ENCODE measurements at places on chromosomes 1 and 21. TPM values are rescaled to one million over a fixed set of nuclear protein-coding genes. Genes with fewer than 3 reads are reported as not detected.

DNA sequence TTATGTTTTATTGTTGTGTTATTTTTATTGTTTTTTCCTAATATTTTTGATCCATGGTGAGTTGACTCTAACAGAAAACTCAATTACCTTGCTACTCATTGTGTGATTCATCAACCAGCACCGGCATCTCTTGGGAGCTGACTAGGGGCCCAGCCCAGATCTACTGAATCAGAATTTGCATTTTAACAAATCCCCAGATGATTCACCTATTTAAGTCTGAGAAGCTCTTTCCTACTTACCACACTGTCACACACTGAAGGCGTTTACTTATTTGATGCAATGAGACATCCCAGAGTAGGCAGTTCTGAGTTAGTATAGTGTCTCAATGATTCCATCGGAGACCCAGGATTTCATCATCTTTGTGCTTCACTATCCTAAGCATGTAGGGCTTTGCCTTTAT lies 416.6 kb downstream of the RWDD3 start:
- no peak for DNase-seq

- DNase-seq = peak; percentile 60
Measured at GRCh38 chr1:8540261-8540941, 222.5 kb downstream of the SLC45A1 start.

DNA sequence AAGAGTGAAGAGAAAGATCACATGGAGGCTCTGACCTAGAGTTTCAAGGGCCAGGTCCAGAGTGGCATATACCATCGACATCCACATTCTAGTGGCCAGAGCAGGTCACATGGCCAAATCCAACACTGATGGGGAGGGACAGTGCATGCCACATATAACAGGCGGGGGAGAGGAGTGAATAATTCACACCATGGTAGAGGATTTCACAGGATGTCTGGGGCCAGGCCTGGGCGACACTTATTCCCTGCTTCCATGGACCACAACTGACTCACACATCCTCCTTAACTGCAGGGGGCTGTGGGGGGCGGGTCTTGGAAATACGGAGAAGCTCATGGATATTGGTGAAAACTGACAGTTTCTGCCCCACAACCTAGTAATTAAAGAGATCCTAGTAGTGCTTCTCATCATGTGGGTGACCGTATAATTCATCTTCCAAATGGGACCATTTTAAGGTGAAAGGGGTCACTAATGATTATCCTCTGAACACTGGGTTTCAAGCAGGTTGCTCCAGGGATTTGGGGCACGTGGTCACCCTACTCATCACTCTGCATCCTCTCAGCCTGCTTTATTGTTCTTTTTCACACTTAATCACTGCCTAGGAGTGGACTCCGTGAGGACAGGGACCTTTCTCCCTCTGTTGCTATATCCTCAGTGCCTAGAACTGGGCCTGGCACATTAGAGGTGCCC lies 44.0 kb downstream of the IGSF21 start:
- DNase-seq = no peak

- no peak for DNase-seq
Measured at GRCh38 chr1:241837901-241838300, 10.1 kb upstream of the EXO1 start.

- no peak for DNase-seq
Measured at GRCh38 chr1:86137436-86137835, 19.1 kb downstream of the COL24A1 start.

DNA sequence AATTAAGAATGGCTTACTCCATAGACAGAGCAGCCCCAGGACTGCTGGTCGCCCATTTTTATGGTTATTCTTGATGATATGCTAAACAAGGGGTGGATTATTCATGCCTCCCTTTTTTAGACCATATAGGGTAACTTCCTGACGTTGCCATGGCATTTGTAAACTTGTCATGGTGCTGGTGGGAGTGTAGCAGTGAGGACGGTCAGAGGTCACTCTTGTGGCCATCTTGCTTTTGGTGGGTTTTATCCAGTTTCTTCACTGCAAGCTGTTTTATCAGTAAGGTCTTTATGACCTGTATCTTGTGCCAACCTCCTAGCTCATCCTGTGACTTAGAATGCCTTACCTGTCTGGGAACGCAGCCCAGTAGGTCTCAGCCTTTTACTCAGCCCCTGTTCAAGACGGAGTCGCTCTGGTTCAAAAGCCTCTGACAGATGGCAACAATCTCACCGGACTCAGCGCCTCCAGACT lies 5.2 kb upstream of the AGPAT3 start:
- DNase-seq = no peak

- DNase-seq = no peak
Measured at GRCh38 chr1:69947837-69948236, 257.5 kb downstream of the LRRC40 start.

- no peak for DNase-seq
Measured at GRCh38 chr1:186799689-186800054, 29.1 kb upstream of the PLA2G4A start.

- no peak for DNase-seq
Measured at GRCh38 chr1:68973459-68974244, 476.8 kb upstream of the DEPDC1 start.

The CBS gene
- 0.85 TPM for total RNA-seq

The SDCCAG8 gene
- total RNA-seq = 38.2 TPM

The C1orf185 gene
- total RNA-seq = not detected

The NID1 gene
- 425 TPM for total RNA-seq

Measured in dermis blood vessel endothelial cell (primary cell).